Epithelial cell of esophagus (primary cell): ENCODE measurements at places on chromosomes 16 and 17.

DNA sequence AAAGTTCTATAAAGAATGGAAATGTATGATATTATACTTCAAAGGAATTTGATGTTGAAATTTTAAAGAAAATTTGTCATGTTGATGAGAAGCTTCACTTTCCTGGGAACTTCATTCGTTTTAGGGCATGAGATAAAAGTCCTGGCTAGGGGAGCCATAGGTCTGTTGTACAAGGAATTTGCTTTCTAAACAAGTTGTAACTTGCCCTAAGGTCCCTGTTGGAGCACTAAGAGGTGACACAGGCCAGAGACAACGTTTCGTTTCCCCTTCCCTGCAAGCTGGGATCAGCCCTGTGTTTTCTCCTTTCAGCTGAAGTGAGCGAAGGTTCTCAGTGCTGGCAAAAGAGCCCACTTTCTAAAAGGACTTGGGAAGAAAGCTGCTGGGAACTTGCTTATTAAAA is 16.6 kb downstream of the PLD6 start:
- DNase-seq: peak; percentile 42

- no peak for DNase-seq
Measured at GRCh38 chr16:3797904-3798811, 80.8 kb upstream of the TRAP1 start.

DNA sequence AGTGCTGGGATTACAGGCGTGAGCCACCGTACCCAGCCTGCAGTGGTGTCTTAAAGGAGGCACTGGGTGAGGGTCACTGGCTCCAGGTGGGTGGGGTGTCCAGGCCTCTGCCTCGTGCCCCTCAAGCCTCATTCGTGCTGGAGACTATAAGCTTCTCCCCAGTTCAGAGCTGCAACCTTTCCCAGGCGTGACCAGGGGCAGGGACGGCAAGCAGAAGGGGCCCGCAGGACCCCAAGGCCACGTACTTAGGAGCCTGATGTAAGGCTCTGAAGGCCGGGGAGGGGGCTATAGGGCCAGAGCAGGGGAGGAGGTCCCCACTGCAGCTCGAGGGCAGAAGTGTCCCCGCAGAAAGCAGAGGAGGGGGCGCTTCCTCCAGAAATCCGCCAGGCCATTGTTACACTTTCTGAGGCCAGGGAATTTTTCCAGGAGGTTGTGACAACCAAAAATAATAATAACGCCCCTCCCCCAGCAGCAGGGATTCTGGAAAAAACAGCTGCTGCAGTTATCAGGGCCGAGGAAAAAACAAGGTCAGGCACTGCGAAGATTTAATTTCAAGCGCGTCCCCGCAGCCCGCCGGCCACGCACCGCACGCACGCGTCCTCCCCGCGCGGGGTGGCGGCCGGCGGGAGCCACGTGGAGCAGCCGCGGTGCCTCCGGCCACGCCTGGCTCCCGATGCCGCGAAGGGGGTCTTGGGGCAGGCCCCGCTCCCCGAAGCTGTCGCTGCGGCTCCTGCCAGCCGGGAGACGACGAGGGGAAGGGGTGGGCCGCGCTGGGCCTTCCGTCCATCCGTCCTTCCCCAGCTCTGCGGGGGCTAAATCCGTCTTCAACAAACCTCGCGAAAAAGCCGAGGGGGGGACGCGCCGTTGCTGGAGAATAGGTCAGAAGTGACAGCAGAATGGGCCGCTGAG is 45.8 kb upstream of the SLC38A10 start:
- no peak for DNase-seq

GRCh38 chr17:28712032-28712704 is 480 bp upstream of the PROCA1 start:
- DNase-seq: no peak

GRCh38 chr17:79837888-79838521 is 1.2 kb downstream of the CBX4 start:
- DNase-seq: peak; percentile 42

DNA sequence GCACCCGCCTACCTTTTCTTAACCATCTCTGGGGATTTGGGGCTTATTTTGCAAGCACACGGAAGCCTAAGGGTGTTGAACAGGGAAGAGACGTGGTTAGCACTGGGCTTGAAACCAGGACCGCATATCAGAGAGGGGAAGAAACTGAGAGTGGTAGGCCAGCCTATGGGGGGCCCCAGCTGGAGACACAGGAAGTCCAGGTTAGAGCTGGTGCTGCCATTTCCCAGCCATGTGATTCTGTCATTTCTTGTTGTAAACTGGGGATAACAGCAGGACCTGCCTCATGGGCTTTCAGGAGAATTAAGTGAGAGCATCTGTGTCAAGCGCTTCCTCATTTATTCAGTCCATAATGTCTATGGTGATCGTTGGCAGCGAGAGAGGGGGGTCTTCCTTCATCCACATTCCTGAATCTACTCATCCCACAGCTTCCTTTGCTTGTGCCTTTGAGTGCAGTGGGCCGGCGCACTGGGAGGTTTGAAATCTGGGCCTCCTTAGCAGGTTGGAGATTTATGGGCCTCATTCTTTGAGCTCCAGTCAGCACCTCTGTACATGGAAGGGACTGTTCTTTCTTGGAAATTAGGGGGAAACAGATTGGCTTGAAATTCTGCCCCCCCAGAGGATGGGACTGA is 20.1 kb downstream of the NKD1 start:
- no peak for DNase-seq

DNA sequence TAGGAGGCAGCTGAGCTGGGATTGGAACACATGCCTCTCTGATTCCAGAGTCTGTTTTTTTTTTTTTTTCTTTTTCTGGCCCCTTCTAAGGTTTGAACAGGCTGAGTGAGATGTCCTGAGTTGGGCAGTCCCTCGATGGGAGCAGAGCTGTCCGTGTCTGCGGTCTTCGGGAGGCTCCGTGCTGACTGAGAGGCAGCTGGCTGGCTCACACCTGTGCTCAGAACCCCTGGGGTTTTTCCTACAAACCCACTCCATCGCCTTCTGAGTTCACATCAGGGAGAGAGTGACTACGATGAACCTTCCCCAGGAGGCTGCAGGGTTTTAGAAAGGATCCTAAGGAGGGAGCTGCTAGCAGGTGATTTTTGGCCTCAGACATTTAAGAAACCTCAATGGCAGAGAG is 92.5 kb downstream of the IRF8 start:
- no peak for DNase-seq

DNA sequence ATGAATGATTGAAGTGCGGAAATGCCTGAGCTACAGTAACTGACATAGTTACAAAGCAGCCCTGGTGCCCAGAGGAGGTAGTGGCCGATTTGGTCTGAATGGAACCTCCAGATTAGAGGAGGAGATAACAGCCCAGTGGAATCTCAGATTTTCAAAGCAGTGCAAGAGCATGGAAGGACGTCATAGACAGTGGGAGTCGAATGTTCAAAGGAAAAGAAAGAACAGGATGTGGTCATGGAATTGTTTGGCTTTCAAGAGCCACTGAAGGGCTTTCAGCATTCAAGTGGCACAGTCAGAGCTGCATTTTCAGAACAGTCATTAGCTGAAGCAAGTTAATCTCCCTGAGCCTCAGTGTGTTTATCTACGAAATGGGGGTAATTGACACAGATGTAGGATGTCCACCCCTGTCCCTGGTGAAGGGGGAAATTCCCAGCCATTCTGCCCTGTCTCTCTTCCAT is 104.6 kb upstream of the CACNG3 start:
- no peak for DNase-seq

- peak; percentile 46 for DNase-seq
Measured at GRCh38 chr17:68600067-68600930, 868 bp downstream of the FAM20A start.

DNA sequence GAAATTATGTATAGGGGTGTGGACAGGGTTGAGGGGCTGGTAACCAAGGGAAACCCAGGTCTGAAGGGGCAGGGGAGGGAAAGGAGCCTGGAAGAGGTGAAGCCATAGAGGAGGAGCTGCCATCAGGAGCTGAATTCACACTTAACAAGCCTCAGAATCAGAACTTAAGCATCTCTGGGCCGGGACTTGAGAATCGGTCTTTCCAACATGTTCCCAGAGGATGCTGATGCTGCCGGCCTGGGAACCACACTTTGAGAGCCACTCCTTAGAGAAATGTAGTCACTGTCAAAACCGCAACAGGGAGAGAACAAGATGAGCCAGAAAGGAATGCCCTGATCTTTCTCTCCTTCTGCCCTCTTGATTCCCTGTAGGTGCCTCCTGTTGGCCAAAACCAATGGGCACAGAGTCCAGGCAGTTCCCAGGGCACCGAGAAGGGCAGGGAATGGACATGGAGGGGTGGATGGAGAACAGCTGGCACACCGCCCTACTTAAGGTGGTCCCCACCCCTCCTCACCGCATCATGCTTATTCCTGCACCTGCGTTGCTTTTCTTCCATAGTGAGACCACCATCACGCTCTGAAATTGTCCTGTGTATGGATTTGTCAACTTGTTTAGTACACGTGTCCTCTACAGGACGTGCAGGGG is 88.5 kb downstream of the GSG1L start:
- DNase-seq: no peak

DNA sequence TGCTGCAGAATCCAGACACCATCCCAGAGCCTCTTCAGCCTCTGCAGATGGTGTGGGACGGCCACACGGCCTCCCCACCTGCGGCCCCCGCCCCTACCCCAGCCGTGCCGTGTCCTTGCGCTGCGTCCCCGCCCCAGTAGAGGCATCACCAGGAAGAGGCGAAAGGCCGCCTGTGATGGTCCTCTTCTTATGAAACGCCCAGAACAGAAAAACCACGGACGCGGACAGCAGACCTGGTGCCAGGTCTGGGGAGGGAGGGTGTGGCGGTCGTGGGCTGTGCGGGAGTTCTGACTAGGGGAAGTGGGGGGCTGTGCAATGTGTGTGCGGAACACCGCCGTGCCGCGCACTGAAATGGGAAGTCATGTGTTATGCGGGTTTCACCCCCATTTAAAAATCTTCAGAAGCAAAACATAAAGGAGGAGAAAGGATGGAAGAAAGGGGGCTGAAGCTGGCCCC is 25.5 kb downstream of the ACSF3 start:
- no peak for DNase-seq

DNA sequence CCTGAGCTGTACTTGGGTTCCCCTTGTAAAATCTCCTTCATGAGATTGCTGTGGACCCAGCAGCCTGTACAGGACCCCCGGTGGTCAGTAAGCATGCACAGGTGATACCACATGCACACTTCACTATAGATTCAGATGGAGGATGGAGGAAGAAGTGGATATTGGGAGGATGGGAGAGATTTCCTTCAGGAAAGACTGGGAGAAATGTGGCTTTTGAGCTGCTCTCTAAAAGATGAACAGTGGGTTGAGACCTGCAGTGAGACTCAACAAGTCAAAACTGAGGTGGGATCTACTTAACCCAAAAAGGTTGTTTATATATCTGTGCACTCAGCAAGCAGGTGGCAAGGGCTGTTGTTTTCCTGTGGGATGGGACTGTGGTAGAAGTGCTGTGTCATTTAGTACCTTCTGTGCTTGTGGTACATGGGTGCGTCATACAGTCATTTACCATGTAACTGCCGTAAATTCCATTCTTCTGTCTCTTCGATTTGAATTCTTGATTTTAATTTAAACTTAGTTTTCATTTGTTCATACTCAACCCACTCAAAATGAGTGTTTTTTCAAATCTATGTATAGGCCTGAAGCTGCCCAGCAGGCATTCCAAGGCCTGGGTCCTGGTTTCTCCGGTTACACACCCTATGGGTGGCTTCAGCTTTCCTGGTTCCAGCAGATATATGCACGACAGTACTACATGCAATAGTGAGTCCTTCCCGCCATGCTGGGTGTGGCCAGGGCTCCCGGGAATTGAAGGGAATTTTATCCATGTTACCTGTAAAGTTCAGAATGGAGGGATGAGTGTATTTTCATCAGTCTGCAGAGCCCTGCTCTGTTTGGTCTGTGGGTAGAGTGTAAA is 6.9 kb downstream of the HERPUD1 start:
- DNase-seq: no peak

- no peak for DNase-seq
Measured at GRCh38 chr16:78884204-78884603, 716.3 kb downstream of the MAF start.

DNA sequence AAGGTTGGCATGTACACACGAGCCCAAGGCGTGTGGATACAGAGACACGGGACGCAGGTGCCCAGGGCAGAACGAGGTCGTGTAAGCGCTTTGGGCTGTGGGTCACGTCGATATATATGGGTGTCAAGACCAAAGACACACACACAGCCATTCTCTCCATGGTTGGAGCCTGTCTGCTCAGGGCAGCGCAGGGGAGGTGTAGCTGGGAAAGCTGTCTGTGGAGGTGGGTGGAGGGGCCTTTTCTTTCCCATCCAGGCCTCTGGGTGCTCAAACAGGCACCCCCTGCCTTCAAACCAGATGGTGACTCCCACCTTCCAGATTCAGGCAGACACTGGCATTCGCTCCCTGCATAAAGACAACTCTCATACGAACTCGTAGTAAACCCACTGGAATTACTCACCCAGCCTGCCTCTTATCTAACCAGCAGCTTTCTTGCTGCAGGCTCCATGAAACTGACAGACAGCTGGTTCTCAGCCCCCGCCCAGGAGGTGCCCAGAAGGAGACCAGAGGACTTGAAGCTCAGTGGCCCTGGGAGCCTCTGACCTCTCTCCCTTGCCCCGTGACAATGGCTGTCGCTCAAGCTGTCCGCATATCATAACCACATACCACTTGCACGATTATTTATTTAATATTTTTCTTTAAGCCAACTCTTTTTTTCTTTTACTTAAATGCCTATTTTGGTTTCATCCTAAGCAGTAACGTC is 237.1 kb downstream of the KATNIP start:
- no peak for DNase-seq

DNA sequence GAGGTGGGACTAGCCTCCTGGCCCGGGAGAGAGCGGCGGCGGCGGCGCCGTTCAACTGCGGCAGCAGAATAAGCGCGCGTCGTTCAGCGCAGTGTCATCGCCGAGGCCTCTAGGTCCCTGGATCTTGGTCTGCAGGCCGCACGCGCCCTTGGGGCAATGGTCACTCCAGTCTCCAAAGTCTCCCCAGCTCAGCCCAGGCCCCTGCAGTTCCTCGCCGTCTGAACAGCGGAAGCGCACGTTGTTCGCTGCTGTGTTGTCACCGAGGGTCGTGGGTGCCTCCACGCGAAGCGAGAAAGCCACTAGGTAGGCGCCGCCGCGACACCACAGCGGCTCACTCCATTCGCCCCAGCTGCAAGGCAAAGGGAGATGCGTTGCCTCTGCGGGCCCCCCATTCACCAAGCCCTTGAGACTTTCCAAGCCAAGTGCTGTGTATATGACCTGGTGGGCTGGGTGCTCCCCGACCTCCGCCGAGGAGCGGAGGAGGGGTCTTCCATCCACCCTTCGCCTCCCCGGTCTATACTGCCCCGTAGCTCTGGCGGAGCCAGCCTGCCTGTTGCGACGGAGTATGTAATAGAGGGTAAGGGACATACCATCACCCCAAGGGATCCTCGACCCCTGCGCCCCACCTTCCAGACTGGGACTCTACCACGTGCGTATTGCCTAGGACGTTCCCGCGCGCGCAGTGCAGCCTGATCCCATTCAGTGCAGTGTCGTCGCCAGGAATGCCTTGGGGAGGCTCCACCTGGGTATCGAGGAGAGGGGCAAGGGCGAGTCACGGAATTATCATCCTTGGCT is 656 bp downstream of the VMO1 start:
- no peak for DNase-seq

DNA sequence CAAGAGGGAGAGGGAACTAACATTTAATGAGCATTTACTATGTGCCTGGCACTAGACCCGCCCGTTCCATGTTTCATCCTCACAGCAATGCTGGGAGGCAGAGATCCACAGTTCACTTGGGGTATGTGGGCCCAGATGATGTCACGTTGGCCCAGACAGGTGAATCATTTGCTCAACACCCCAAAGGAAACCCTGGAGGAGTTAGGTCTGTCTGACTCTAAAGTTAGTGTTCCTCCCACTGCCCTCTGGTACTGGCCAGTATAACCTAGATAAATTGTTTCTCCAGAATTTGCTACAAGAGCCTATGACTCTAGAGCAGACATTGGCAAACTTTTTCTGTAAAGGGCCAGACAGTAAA is 164.6 kb downstream of the VPS53 start:
- peak; percentile 61 for DNase-seq

GRCh38 chr17:29215717-29216116 is 30.9 kb upstream of the CRYBA1 start:
- peak; percentile 69 for DNase-seq
